ENCODE measurements at places on chromosomes 5 and 9. TPM values are rescaled to one million over a fixed set of nuclear protein-coding genes. Genes with fewer than 3 reads are reported as not detected.

Gene PRRT1B
- not detected for total RNA-seq

Gene MYMK
- total RNA-seq, result not detected

DNA sequence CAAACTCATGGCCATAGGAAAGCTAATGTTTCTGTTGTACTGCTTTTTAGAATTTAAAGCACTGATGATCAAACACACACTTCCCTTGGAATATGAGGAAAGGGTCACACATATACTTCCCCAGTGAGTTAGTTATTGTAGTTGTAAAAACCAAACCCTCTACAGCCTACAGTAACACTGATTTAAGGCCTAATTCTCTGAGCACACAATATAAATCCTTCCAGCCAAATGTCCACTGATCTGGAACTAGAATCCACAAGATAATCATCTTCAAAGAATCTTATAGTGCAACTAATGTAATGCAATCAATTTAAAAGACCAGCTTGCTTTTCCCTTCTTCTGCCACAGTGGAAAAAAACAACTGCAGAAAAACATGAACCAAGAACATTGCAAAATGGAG, 219.3 kb downstream of the CAAP1 start:
- DNase-seq, result no peak

GRCh38 chr5:107085572-107085971, 585.2 kb downstream of the EFNA5 start:
- DNase-seq, result no peak

GRCh38 chr5:173574983-173575382, 41.5 kb downstream of the BOD1 start:
- DNase-seq, result no peak

DNA sequence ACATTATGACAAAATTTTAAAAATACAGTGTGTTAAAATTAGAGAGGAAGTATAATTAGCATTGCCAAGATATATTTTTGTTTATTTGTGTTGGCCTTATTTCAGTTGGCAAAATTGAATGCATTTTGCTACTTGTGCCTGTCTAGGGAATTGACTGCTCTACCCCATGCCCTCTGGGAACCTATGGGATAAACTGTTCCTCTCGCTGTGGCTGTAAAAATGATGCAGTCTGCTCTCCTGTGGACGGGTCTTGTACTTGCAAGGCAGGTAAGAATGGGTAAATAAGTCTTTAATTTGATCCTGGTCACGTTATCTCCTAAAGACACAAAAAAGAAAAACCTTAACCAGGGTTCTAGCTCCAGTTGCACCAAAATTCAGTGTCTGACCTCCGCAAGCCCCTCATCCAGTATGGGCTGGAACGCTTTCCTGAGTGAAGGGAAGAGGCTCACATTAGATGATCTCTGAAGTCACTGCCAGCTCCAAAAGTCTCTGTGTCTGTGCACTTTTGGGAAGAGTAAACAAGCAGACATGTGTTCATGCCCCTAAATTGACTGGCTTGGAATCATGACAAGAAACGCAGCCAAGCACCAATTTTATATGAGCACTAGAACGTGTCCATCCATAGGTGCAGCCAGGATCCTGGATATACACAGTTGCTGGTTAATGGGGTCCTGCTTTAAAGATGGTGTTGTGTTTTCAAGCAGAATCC, 98.3 kb upstream of the PRRC1 start:
- DNase-seq, result no peak

GRCh38 chr5:135027697-135028615, 6.1 kb downstream of the PITX1 start:
- DNase-seq, result no peak

GRCh38 chr9:127035423-127035822, 87.0 kb downstream of the ANGPTL2 start:
- DNase-seq, result peak; percentile 72

DNA sequence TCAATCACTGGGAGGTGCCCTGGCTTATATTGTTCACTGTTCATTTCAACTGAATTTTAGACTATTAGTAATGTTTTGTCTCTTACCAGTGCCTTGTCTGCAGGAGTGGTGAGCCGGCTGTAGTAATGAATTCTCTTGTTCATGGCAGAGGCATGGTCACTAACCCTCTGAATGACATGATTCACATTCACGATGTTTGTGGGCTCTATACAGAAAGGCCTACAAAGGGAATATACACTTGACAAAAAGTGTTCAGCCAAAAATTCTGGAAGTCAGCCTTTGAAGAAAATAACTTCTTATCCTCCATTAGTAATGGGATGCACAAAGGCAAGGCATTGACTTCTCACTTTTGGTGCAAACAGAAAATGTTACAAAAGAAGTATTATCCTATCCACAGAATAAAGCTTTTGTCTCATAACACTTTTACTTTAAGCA, 39.6 kb downstream of the SLC38A9 start:
- no peak for DNase-seq

DNA sequence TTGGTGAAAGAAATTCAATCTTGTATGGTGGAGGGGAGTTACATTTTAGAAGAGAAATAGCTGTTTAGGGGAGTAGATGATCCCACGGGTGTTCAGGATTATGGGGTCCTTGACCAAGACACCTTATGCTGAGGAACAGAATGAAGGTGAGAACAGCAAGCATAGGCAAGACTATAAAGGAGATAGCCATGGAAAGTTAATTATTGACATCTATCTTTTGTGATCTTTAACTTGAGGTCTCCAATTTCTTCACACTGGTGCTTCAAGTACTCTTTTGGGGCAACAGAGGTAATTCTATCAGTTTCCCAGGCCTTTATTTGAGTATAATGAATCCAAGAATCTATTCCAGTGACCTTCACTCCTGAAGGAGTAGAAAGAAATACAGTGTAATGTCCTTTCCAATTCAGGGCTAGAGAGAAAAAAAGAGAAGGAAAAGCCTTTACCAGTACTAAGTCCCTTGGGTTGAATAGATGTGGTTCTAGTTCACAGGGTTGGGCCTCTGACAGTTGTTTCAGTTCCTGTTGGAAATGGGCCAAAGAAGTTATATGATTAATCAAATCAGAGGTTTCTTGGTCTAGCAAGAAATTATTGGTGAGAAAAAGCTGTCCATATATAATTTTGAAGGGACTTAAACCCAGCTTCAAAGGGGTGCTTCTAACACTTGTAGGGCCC, 2104.1 kb upstream of the ACO1 start:
- DNase-seq, result no peak

- DNase-seq, result no peak
Measured at GRCh38 chr5:170832241-170832640, 29.6 kb upstream of the RANBP17 start.

DNA sequence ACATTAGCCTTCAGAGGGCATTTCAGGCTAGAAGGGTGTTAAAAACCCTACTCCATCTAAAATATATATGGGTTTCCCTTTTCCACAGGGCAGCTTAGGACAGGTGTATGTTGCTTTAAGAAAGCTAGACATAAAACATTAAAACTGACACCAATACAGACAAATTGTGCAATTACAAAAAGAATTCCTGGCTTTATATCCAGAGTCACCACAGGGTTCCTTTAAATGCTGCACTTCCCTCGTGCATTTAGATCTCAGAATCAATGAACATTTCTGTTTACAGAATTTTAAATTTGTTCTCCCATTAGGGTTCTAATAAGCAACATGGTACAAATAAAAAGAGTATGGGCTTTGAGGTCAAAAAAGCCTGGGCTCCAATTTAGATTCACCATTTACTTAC, 170.2 kb downstream of the MAPKAP1 start:
- no peak for DNase-seq

Data from sciatic nerve (tissue), 2 donors.